ENCODE measurements at places on chromosomes 7 and 10. TPM values are rescaled to one million over a fixed set of nuclear protein-coding genes. Genes with fewer than 3 reads are reported as not detected.

DNA sequence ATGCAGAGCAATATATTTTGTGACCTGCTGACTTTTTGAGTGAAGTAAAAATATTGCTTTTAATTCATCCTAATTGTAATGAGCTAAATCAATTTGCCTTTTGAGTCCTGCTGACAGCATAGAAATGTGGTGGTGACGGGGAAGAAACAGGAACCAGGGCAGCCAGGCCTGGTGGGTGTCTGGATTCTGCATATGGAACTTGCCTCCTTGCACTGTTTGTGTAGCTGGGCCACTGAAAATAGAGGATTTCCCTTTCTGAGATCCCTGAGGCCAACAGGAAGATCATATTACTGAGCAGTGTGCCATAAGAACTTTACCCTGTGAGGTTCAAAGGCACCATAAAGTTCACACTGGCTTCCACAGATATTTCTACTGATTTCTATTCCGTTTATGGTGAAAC, 488.4 kb upstream of the AKR1E2 start:
- no peak for DNase-seq

- no peak for DNase-seq
Measured at GRCh38 chr10:110423650-110424049, 74.1 kb upstream of the DUSP5 start.

Gene GOT1
- total RNA-seq = 43.4 TPM

DNA sequence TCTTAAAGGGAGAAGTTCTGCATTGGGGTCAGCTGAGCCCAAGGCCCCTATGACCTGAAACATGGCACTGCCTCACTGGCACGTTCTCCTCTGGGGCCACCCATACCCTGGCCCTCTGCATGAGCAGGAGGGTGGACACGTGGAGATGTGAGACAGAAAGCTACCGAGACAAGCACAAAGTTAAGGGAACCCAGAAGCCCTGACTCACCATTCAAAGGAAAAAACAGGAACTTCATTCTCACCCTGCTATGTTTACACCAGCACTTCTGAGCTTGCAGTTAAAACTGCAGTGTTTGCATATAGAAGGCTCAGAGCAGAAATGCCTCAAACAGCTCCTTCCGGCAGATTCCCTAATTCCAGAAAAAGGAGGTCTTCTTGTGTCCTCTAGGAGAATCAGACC, 41.7 kb downstream of the DENND11 start:
- no peak for DNase-seq

DNA sequence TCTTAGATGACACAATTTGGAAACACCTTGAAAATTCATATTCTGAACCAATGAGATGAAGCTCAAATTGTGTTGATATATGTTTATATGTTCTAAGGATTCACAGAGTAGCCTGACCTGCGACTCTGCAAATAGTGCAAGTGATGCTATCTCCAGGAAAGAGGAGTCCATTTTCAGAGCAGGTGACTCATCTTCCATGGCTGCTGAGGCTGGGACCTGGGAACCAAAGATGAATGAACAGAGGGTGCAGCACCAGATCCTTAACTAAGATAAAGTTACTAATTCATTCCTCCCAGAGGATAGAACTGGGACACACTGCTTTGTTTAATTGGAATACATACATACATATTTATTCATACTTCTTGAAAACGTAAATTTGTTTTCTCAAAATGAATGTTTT, 240.6 kb upstream of the SEMA3C start:
- DNase-seq = no peak

Gene EPHB6
- total RNA-seq = 46.2 TPM

GRCh38 chr7:150876817-150877526, 24.7 kb downstream of the AOC1 start:
- peak; percentile 34 for DNase-seq

DNA sequence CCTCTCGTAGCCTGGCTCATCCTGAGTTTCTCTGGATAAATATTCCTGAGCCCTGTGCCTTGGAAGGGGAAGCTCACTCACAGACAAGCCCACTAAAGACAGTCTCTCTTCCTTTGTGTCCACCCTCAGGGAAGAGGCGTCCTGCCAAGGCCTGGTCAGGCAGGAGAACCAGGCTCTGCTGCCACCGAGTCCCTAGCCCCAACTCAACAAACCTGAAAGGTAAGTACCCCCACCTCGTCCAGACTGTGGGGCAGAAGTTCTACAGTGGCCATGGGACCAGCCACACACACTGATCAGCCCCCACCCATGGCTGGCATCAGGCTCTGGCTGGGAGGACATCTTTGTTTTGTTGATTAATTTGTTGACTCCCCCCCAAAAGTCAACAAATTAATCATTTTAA, 2.8 kb downstream of the GPR15LG start:
- no peak for DNase-seq

Measured in thyroid gland (tissue), 4 donors.